AG04450 (cell line): ENCODE measurements at places on chromosomes 1 and 21. TPM values are rescaled to one million over a fixed set of nuclear protein-coding genes. Genes with fewer than 3 reads are reported as not detected.
A peak's percentile ranks its signal among the peaks of the same experiment; 100 is the strongest.

DNA sequence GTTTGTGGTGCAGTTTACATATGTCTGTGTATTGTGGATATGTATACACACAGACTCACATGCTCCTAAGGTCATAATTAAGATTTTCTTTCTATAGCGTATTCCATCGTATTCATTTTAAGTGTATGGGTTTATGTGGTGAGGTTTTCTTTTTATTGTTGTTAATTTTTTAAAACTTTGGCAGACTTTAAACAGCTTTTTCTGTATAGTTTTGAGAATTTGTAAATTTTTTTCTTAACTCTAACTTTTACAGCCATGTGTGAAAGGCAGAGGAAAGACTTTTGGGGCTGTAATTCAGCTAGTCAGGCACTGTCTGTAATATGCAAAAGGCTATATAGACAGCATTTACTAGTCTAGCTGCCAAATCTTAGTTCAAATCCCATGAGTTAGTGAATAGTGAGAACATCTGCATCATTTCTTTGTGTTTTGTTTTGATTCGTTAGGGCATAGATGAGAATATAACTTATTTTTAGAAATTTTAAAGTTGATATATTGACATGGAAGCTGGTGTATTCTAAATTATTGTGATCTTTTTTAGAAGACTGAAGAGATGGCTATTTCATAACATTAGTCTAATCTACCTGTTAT is 2.3 kb downstream of the MAGI3 start:
- no peak for DNase-seq

DNA sequence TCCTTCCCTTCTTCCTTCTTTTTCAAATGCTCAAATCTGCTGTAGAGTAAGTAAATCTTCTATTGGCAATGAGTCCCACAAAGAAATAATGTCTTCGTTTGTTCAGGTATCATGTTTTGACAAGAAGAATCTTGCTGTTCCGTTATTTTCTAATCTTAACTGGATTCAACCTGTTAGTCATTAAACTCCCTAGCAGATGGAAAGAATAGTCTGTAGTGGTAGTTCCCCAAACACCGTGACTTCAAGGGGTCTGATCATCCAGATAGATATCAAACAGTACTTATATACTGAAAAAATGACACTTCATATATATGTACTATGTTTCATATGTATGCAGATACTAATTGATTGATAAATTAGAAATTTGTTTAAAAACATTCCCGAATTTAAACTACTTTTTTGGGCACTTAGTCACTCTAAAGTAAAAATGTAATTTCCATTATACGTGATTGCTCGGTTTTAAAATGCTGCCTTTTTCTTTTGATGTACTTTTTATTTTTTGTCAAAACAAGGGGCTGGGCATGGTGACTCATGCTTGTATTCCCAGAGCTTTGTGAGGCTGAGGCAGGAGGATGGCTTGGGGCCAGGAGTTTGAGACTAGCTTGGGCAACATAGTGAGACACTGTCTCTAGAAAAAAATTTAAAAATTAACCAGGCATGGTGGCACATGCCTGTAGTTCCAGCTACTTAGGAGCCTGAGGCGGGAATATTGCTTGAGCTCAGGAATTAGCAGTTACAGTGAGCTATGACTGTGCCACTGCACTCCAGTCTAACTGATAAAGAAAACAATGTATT is 335.7 kb upstream of the SNX7 start:
- DNase-seq = peak; percentile 42

DNA sequence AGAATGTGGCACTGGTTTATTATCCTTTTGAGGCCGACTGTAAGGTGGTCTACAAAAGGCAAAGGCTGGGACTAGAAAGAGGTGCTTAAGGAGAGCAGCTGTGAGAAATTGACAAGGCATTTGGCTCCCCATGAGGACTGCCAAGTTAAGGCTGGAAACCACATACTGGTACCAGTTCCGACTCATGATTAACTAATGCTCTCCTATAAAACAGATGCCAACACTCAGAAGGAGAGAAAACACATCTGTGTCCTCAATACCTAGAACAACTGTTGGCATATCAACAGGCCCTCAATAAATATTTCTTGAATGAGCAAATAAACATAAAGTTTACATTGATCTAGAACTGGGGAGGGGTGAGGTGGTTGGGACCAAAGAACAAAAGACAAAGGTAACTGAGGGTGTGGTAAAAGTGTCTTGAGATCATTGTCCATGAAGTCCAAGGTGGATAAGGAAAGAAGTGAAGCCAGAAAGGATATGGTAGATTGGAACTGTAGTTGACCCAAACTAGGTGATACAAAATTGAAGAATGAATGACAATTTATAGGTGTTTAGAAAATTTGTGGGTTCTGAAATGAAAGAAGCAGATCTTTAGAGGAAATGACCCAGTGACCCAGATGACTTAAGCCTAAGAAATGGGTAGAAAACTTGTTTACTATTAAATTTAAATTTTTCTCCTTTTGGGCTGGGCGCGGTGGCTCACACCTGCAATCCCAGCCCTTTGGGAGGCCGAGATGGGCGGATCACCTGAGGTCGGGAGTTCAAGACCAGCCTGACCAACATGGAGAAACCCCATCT is 16.9 kb upstream of the MCL1 start:
- no peak for DNase-seq

DNA sequence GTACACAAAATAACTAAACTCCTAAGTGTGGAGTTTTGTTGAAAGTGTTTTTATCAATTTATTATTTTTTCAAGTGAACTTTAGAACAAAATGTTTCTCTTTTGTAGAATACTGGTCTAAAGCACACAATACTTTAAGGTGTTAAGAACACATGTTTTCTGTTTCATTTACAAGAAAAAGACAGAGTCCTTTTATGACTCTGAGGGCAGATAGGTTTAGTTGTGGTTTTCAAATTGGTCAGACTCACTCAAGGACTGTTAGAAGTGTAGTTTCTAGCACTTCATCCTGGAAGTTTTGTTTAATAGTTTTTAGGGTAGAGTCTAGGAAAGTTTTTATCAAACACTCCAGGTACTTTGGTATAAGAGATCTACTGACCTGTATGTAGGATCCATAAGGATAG is 376.5 kb downstream of the LRRIQ3 start:
- no peak for DNase-seq

DNA sequence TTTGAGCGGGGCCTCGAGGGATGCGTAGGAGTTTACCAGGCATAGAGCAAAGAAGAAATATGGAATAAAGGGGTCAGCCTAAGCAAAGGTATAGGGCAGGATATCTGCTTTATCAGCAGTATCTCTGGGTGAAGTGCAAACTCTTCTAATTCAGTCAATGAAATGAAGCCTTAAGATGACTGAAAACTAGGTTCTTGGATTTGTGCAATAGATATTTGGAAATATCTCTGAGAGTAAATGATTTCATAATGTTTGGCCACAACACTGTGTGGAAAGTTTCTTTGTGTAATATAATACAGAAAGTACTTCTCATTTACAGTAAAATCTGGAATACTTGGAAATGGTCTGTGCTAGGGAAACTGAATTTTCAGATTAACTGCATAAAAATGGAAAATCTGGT is 26.1 kb downstream of the KCNJ15 start:
- DNase-seq = no peak

DNA sequence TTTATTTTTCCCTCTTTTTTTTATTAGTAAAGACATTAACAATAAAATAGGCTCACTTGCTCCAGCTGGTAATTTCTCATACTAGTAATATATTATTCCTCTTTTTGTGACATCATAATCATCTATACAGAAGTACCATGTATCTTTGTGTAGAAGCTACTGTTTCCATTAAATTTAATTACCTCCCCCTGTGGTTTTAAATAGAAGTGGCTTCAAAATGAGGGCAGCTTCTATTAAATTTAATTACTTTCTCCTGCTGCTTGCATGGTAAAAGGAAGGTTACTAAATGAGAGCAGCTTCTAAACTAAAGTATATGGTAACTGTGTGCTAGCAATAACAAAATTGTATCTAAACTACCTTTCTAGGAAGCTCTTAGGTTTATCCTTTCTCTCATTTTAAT is 94.0 kb downstream of the DPYD start:
- DNase-seq = no peak

DNA sequence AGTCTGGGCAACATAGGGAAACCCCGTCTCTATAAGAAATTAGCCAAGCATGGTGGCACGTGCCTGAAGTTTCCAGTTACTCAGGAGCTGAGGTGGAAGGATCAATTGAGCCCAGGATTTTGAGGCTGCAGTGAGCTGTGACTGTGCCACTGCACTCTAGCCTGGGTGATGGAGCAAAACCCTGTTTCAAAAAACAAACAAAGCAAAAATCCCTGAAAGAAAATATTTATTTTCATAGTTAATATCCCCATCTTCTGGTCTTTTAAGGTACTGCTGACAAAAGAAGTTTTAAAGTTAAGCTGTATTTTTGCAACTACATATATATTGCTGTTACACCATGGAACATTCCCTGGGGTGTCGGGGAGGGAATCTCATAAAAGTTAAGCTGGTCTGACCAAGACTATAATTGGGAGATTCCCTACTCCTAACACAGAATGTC is 26.0 kb downstream of the VAMP4 start:
- DNase-seq = no peak

DNA sequence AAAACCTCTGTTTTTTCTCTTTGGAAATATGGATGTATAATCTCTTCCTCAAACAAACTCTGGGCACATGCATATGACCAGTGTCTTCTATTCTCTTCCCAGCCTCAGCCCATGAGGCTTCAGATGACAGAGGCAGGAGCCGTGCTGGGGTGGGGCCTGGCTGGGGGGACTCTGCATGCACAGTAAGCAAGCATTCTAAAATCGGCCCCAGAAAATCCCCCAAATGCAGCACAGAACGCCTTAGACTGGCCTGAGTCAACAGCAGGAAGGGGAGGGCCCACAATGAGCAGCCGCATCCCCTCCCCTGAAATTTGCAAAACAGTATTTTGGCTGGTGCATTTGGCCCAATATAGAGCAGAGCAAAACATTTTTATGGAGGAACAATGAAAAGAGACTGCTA is 47.8 kb downstream of the ITPKB start:
- DNase-seq = no peak

DNA sequence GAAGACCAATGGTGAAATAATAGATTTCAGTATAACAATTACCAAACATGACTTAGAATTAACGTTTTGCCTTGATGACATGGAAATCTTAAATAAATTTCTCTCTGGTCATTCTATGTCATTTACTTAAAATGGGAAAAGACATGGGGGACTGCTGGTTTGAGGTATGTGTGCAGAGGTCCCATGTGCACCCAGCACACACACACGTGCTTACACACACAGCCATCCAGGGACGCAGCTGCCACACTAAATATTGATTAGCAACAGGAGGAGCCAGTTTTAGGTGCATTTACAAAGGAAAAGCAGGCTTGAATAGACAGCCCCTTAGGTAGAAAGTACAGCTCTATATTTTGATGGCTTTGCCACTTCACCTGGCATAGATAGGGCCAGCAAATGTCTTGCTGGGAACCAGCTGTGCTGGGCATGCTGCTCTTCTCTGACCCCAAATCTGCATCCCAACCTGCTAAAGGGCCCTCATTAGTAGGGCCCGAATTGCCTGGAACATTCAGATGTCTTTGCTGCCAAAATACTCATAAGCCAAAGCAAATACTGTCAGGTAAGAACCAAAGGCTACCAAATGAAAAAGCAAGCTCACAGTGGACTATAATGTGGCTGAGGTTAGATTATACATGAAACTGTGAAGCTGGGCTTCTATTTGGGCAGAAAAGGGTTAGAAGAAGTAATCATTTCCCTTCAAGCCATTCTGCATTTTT is 399.9 kb downstream of the HHAT start:
- DNase-seq = no peak

DNA sequence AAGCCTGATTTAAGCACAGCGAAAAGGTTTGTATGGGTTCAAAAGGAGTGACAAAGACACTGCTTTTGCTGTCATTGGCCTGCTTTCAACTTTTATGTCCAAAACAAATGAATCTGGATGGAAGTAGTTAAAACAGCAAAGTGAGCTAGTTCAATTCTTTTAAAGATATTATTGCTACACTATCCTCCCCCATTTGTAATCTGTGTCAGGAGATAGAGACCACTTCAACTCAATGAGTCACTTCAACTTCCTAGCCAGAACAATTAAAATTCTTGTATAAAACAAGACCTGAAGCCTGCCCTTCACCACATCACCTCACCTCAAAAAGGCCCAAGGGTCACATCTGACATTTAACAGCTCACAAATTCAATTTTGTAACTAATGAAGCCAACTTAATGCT is 364.1 kb upstream of the LYPLAL1 start:
- DNase-seq = no peak

DNA sequence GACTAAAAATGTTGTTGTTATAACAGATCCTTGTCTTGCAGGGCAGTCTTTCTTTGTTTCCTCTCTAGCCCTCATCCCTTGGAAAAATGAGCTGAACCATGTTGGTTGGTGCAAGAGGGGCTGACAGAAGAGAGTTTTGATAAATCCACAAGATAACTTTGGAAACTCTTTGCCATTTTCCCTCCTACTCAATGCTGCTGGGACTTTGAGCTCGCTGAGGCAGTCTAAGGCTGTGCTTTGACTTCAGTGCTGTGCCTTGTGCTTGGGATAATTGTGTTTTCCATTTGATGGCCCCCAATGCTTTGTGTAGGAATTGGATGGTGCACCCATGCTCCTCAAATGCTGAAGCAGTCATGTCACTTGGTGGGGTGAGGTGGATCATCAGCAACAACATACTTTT is 31.7 kb downstream of the ST6GALNAC3 start:
- no peak for DNase-seq

GRCh38 chr1:232553809-232554208 is 76.1 kb downstream of the SIPA1L2 start:
- no peak for DNase-seq

- no peak for DNase-seq
Measured at GRCh38 chr1:240501115-240501514, 110.8 kb downstream of the GREM2 start.

DNA sequence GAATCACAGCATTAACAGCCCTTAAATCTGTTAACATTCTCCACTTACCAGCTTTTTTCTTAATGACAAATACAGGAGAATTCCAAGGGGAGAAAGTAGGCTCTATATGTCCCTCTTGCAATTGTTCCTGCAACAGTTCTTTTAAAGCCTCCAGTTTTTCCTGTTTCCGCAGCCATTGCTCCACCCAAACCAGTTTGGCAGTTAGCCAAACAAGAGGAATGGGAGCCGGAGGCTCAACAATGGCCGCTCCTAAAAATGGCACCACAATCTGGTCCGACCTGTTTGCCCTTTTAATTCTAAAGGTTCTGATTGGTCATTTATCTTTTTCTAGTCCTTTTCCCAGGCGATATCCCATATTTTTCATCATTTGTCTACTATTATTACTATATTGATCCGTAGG is 14.0 kb upstream of the L1TD1 start:
- no peak for DNase-seq

- DNase-seq = no peak
Measured at GRCh38 chr1:204419064-204419403, 7.4 kb upstream of the PPP1R15B start.

- no peak for DNase-seq
Measured at GRCh38 chr1:220491891-220492290, 36.0 kb upstream of the MARK1 start.

- DNase-seq = no peak
Measured at GRCh38 chr1:106979371-106979770, 77.1 kb upstream of the PRMT6 start.

- no peak for DNase-seq
Measured at GRCh38 chr1:199857108-199857507, 170.4 kb upstream of the NR5A2 start.

The DDX59 gene
- 10.8 and 15.0 TPM in 2 replicates for polyA plus RNA-seq

The SRSF11 gene
- polyA plus RNA-seq = 230 and 287 TPM in 2 replicates

The CD2 gene
- not detected in 2 replicates for polyA plus RNA-seq

The CFAP74 gene
- not detected in 2 replicates for polyA plus RNA-seq

The IFNLR1 gene
- not detected in 2 replicates for polyA plus RNA-seq

The AGMAT gene
- polyA plus RNA-seq = 0.68 and 0.74 TPM in 2 replicates

The ATP13A2 gene
- 5.6 and 8.8 TPM in 2 replicates for polyA plus RNA-seq

The SLC35F3 gene
- 0.04 and 0.05 TPM in 2 replicates for polyA plus RNA-seq

The C8A gene
- polyA plus RNA-seq = not detected in 2 replicates

The RCC2 gene
- polyA plus RNA-seq = 43.3 and 43.4 TPM in 2 replicates

The APCS gene
- not detected in 2 replicates for polyA plus RNA-seq

The SUSD4 gene
- polyA plus RNA-seq = 0.12 and 0.29 TPM in 2 replicates

The CELA3B gene
- not detected in 2 replicates for polyA plus RNA-seq
